ENCODE measurements at places on chromosomes 6 and 20.

- DNase-seq: no peak
Observed at GRCh38 chr20:62529896-62530642, 54.3 kb upstream of the GATA5 start.

DNA sequence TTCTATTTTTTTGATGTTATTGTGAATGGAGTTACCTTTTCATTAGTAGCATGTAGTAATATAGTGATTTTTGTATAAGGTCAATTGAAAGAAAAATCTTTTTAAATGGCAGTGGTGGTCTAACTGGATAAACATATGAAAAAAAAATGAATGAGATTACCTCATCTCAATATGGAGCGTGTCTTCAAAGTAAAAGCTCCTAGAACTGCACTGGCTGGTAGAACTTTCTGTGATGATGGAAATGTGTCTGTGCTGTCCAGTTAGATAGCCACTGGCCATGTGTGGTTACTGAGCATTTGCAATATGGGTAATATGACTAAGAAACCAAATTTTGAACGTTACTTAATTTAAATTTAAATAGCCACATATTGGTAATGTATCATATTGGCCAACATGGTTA lies 44.1 kb downstream of the MRAP2 start:
- no peak for DNase-seq

- DNase-seq: no peak
Observed at GRCh38 chr6:26121141-26122004, 34.1 kb downstream of the HFE start.

GRCh38 chr20:4009309-4009708 lies 6.0 kb downstream of the RNF24 start:
- DNase-seq: no peak

GRCh38 chr6:146149770-146150169 lies 120.9 kb downstream of the GRM1 start:
- no peak for DNase-seq

DNA sequence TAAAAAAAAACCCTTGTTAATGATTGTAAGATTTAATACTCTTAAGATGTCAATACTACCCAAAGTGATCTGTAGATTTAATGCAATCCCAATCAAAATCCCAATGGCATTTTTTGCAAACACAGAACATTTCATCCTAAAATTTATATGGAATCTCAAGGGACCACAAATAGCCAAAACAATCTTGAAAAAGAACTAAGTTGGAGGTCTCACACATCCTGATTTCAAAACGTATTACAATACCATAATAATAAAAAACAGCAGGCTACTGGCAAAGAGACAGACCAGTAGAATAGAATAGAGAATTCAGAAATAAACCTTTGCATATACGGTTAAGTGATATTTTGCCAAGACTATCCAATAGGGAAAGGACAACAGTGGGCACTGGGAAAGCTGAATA lies 331.9 kb upstream of the JARID2 start:
- DNase-seq: no peak

DNA sequence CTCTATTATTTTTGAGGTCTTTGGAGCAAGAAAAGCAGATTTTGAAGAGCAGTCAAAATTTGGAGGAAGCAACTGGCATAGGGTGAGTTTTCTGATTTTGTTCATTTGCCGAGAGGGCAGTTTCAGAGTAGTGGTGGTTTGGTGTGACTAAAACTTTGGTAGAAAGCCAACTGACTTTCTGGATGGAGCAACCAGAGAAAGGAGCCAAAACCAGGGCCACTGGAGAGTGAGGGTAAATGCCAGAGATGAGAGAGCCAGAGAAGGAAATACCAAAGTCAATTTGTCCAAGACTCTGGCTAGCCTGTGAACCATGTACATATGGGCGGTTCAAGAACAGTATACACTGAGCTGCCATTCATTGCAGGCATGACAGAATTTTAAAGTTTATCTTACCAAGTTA lies 40.5 kb upstream of the ZBTB24 start:
- no peak for DNase-seq

DNA sequence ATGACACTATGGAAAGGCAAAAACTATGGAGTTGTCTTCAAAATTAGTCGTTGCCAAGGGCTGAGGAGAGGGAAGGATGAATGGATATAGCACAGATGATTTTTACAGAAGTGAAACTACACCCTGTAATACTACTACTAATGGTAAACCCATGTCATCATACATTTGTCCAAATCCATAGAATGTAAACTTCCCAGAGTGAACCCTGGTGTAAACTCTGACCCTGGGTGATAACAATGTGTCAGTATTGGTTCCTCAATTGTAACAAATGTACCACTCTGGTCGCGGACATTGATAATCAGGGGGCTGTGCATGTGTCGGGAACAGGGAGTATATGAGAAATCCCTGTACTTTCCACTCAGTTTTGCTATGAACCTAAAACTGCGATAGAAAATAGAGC lies 72.2 kb downstream of the CNBD2 start:
- DNase-seq: no peak

DNA sequence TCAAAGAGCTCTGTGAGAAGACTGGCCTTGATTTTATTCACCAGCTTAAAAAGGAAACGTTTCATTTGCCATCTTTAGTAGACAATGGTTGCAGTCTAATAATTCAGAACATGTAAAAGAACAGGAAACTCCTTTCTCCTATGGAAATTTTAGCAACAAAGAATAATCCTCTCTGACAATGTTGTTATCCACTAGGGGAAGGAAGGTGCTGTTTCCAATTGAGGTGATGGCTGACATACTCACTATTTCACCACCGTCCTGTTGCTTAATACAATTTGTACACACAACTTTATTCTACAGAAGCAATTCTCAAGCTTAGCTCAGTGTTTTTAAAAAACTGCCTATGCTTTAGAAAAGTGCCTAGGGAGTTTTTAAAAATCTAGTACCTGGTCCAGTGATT lies 192.7 kb downstream of the ARHGAP18 start:
- no peak for DNase-seq

All from activated CD4-positive, alpha-beta T cell treated with anti-CD3 and anti-CD28 coated beads, Interleukin-2, Interleukin-4, amounts not matched to agents 100 ng/mL and 50 ng/mL, durations not matched to agents 16 hours and 8 hours (primary cell).